ENCODE measurements at places on chromosomes 11 and 22.

GRCh38 chr11:115168229-115168671, 336.0 kb downstream of the CADM1 start:
- DNase-seq, result no peak

DNA sequence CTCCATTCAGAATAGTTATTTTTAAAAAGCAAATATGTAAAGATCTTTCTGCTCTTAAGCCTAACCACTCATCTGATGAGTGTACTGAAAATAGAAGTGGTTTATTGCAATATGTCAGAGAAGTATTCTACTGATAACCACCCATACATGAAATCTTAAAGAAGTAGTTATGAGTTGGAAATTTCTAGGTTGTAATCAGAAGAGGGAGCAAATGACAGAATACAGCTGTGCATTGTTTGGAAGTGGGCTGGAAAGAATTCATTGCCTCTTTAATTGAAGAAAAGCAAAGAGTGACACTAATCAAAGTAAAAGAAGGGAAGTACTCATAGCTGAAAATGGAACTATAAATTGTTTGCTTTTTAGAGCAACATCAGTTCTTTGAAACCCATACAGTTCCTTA, 39.4 kb downstream of the FDX1 start:
- DNase-seq, result no peak

GRCh38 chr11:103895106-103895505, 141.3 kb upstream of the DDI1 start:
- no peak for DNase-seq

- no peak for DNase-seq
Measured at GRCh38 chr11:63518548-63518947, 12.7 kb downstream of the LGALS12 start.

DNA sequence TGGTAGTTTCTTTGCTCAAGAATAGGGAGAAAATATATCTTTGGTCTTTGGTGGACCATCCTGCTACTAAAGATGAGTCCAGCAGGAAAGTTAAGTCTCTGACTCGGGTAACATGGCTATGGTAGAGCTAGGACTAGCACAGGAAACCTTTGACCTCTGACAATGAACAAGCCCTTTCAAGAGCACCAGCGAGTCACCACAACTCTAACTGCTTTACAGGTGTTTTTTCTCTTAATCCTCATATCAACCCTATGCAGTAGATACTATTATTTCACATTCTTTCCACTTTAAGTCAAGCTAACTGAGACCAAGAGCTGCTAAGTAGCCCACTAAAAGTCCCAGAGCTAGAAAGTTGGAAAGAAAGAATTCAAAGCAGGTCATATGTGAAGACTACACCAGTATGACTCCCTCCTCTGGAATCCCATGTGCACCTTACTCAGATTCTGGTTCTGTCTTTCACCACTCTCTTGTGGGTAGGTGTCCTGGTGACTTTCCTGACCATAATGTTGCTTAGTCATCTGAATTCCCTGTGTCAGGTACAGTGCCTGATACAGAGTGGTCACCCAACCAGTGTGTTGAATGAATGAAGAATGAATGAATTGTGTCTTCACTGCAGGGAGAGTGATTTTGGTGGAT, 53.8 kb upstream of the ME3 start:
- DNase-seq, result no peak

DNA sequence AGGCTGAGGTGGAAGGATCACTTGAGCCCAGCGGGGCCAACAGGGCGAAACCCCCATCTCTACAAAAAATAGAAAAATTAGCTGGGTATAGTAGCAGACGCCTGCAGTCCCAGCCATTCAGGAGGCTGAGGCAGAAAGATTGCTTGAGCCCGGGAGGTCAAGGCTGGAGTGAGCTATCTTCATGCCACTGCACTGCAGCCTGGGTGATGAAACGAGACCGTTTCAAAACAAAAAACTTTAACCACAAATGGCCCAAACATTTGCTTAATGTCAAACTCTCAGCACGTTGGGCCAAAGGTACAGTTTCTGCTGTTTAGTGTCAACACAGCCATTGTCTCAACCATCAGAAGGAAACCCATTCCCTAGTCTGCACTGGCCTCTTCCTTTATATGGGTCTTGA, 69.2 kb upstream of the TTC12 start:
- DNase-seq, result no peak

- no peak for DNase-seq
Measured at GRCh38 chr11:70935006-70935768, 317.2 kb downstream of the SHANK2 start.

DNA sequence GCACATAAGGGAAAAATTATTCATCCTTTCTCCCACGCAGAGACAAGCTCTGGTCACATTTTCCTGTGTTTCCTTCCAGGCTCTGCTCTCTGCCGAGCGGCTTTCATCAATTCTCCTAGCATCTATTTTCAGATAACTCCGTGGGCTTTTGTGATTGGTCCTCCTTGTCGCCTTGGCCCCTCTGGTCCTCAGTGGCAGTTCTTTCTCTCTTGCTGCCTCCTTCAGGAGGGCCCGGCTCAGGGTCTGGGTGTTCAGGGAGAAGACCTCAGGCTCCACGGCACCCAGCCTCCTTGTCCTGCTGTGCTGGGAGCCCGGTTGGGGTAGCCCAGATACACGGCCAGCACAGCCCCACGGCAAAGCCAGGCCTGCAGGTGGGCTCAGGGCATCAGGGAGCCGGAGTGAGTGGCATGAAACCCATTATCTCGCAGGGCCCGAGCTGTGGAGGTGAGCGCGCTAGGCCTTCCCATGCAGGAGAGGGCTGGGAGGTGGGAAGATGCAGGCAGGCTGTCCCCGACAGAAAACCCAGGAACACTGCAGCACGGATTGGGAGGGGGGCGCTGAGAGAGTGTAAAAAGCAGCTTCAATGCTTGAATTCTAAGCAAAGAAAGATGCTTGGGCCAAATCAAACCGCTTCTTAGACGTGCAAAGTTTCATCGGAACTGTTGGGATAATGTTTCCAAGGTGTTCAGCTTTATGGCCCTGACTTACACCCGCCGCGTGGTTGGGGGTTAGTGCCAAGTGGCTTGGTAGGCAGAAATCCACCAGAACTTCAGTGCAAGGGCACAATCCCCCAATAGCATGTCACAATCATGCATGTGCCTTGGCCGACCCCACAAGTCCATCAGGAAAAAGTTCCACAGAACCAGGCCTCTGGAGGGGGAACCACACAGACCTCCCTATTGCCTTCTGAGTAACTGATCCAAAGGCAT, 81.9 kb upstream of the WNT7B start:
- no peak for DNase-seq

All from activated CD4-positive, alpha-beta T cell treated with anti-CD3 and anti-CD28 coated beads for 1 hour (primary cell).